Cardiac muscle cell (in vitro differentiated cells and primary cell): ENCODE measurements at places on chromosomes 11 and 22. TPM values are rescaled to one million over a fixed set of nuclear protein-coding genes. Genes with fewer than 3 reads are reported as not detected.

Gene TBC1D22A
- total RNA-seq: 16.2 and 16.6 TPM in 2 replicates

Gene KRTAP5-8
- total RNA-seq: not detected in 2 replicates

GRCh38 chr11:12029738-12030363, 21.4 kb upstream of the DKK3 start:
- H3K27me3 ChIP-seq: no peaks in the 10 kb centered on the region
- H3K4me1 ChIP-seq: peaks cover 16% of the 10 kb centered on the region
- DNase-seq: no peak
- no peaks in the 10 kb centered on the region for H3K36me3 ChIP-seq
- no peak overlapping the region for H3K4me3 ChIP-seq

GRCh38 chr11:696955-697491, 1.4 kb downstream of the TMEM80 start:
- H3K4me3 ChIP-seq: no peak overlapping the region
- DNase-seq: peak; percentile 35
- H3K27ac ChIP-seq: no peak overlapping the region
- no peaks in the 10 kb centered on the region for H3K27me3 ChIP-seq
- peaks cover 10% of the 10 kb centered on the region for H3K4me1 ChIP-seq

- no peaks in the 10 kb centered on the region for H3K27me3 ChIP-seq
- no peak overlapping the region for H3K27ac ChIP-seq
- H3K4me1 ChIP-seq: no peaks in the 10 kb centered on the region
- H3K4me3 ChIP-seq: no peak overlapping the region
- no peaks in the 10 kb centered on the region for H3K36me3 ChIP-seq
- DNase-seq: no peak
These were observed 51.5 kb upstream of the MTNR1B start for GRCh38 chr11:92917927-92918326.

GRCh38 chr11:116869610-116870009, 32.2 kb upstream of the APOA1 start:
- H3K4me3 ChIP-seq: no peak overlapping the region
- DNase-seq: no peak
- no peak overlapping the region for H3K27ac ChIP-seq
- peaks cover 57% of the 10 kb centered on the region for H3K36me3 ChIP-seq
- H3K4me1 ChIP-seq: peaks cover 8% of the 10 kb centered on the region
- H3K27me3 ChIP-seq: no peaks in the 10 kb centered on the region

Gene HOATZ
- total RNA-seq: not detected in 2 replicates

Gene MEN1
- 26.7 and 27.7 TPM in 2 replicates for total RNA-seq

GRCh38 chr22:25404928-25405816, 159.3 kb upstream of the GRK3 start:
- peak; percentile 82 for DNase-seq
- H3K4me1 ChIP-seq: peaks cover 12% of the 10 kb centered on the region
- peak overlapping the region; percentile 60 for H3K4me3 ChIP-seq
- no peak overlapping the region for H3K27ac ChIP-seq
- H3K27me3 ChIP-seq: no peaks in the 10 kb centered on the region

DNA sequence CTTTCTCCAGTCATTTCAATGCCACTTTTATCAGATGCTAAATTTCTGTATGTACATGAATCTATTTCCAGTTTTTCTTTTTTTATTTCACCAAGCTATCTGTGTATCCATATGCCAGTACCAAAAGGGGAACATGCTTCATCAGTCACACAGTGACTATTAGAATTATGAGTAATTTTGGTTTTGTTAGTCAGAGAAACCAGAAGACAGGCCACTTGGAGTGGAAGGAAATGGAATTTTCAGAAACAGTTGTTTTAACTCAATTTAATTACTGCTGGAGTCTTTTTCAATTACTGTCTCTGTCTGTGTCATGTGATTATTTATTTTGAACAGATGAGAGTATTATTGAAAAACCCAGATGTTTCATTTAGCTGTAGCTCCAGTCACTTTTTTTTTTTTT, 84.6 kb upstream of the ANO3 start:
- H3K4me3 ChIP-seq: no peak overlapping the region
- no peaks in the 10 kb centered on the region for H3K27me3 ChIP-seq
- H3K36me3 ChIP-seq: no peaks in the 10 kb centered on the region
- no peak for DNase-seq
- no peak overlapping the region for H3K27ac ChIP-seq

Gene SGSM1
- 0.25 and 0.39 TPM in 2 replicates for total RNA-seq

DNA sequence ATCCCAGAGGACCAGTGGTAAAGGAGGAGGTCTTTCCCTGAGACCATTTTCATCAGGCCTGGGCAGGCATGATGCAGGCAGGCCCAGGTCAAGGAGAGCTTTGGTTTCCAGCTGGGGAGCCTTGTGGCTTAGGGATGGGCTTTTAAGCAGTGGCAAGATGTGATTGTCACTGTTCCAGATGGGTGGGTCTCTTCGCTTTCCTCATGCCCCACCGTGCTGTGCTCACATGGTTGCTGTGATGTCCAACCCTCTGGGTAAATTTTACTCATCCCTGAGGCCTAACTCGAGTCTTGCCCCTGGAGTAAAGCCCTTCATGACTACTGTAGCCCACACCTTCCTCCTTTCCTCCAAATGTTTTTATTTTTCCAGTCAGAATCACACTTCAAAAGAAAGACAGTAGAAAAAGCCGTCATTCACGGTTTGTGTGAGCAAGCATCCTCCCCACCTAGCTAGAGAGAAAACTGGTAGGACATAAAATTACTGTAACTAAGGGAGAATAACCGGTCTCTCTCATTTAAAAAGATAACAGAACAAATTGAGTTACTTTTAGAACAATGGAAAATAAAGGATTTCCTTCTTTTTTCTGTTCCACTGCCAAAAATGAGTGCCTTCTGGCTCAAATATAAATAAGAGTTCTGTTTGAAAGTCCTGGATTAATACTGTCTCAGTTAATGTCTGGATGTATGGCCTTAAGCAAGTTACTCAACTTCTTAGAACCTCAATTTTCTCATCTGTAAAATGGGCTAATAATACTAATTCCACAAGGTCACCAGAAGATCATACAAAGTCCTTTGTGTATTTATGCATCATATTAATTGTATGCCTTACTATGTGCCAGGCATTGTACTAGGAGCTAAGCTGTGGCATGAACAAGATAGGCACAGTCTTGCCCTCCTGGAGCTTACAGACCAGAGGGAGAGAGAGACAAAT, 84.9 kb downstream of the ME3 start:
- H3K36me3 ChIP-seq: no peaks in the 10 kb centered on the region
- DNase-seq: no peak

- no peak overlapping the region for H3K4me3 ChIP-seq
- H3K27ac ChIP-seq: no peak overlapping the region
- H3K4me1 ChIP-seq: no peaks in the 10 kb centered on the region
- no peaks in the 10 kb centered on the region for H3K27me3 ChIP-seq
- peaks cover 20% of the 10 kb centered on the region for H3K36me3 ChIP-seq
- no peak for DNase-seq
These were observed 70.4 kb upstream of the RASSF10 start for GRCh38 chr11:12938590-12939247.

DNA sequence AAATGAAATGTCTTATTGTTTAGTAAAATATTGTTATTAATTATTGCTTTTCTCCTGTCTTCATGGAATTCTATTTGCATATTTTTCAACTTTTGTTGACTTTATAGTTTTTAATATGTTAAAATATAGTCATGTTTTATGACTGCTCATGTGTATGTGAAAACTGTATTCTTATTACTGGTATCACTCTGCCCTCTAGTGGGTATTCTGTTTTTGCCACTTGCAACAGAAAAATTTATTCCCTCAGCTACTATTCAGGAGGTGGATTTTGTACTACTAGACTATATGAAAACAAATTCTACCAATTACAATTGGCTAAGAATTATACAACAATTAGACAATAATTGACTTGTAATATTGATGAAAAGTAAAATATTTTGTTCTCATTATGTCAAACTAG, 45.0 kb downstream of the OR4C6 start:
- no peaks in the 10 kb centered on the region for H3K36me3 ChIP-seq
- no peak overlapping the region for H3K4me3 ChIP-seq
- DNase-seq: no peak

Gene CCDC81
- 2.2 and 3.2 TPM in 2 replicates for total RNA-seq

Gene SPTBN2
- total RNA-seq: 23.1 and 27.4 TPM in 2 replicates

GRCh38 chr22:45783021-45783420, 111.4 kb downstream of the ATXN10 start:
- peak overlapping the region; percentile 39 for H3K27ac ChIP-seq
- H3K27me3 ChIP-seq: no peaks in the 10 kb centered on the region
- H3K4me3 ChIP-seq: no peak overlapping the region
- H3K4me1 ChIP-seq: peaks cover 14% of the 10 kb centered on the region

DNA sequence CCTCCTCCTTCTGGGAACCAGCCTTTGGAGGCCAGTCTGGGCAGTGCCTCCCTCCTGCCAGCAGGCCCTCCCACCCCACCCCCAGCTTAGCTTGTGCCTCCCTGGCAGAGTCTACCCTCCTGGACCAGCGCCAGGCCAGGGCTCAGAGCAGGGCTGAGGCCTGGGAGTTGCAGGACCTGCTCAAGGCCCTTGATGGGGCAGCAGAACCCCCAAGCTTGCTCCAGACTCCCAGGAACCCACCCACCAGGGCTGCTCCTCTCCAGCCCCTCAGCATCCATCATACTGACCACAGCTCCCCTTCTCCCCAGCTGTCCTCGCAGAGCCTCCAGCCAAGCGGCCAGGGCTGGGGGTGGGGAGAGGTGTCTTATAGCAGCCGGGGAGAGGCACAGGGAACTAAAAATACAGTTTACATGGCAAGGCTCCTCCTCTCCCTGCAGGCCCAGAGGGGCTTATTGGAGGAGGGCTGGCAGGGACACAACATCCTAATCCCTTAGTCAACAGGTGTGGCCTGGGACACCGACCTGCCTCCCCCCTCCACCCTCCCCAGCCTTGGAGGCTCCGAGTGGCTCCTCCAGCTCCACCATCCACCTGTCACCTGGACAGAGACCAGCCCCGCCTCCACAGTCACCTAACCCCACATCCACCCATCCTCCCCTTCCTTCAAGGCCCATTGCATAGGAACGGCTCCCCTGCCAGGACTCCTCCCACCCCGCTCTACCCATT, 5.2 kb upstream of the MB start:
- peak overlapping the region; percentile 15 for H3K4me3 ChIP-seq
- H3K36me3 ChIP-seq: no peaks in the 10 kb centered on the region
- peak overlapping the region; percentile 94 for H3K27ac ChIP-seq

DNA sequence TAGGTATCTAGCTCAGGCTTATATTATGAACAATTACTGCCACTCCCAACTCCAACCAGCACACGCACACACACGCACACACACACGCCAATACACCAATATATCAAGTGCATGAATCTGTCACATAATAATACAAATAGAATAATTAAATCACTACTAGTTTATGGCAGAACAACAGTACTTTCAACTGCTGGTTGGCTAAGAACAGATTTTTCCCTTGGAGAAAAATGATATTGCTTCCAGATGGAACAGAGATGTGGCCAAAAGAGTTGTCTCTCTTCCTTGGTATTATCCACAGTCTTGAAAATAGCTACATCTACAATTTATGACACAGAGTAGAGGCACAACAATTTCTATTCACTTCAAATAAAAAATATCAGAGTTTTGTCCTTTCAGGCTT, 538.3 kb upstream of the FAT3 start:
- H3K27ac ChIP-seq: no peak overlapping the region
- H3K4me3 ChIP-seq: no peak overlapping the region
- no peak for DNase-seq
- H3K27me3 ChIP-seq: no peaks in the 10 kb centered on the region
- no peaks in the 10 kb centered on the region for H3K36me3 ChIP-seq

Gene TRIM51
- total RNA-seq: not detected in 2 replicates

Gene DBX1
- not detected in 2 replicates for total RNA-seq

- no peaks in the 10 kb centered on the region for H3K27me3 ChIP-seq
- DNase-seq: no peak
- H3K36me3 ChIP-seq: no peaks in the 10 kb centered on the region
- H3K4me3 ChIP-seq: no peak overlapping the region
- H3K27ac ChIP-seq: no peak overlapping the region
- no peaks in the 10 kb centered on the region for H3K4me1 ChIP-seq
These were observed 27.2 kb downstream of the MMP10 start for GRCh38 chr11:102753267-102753666.

Gene INSC
- 0.32 TPM in 1 of 2 replicates, not detected in the other for total RNA-seq
